ENCODE measurements at places on chromosomes 5 and 9.

DNA sequence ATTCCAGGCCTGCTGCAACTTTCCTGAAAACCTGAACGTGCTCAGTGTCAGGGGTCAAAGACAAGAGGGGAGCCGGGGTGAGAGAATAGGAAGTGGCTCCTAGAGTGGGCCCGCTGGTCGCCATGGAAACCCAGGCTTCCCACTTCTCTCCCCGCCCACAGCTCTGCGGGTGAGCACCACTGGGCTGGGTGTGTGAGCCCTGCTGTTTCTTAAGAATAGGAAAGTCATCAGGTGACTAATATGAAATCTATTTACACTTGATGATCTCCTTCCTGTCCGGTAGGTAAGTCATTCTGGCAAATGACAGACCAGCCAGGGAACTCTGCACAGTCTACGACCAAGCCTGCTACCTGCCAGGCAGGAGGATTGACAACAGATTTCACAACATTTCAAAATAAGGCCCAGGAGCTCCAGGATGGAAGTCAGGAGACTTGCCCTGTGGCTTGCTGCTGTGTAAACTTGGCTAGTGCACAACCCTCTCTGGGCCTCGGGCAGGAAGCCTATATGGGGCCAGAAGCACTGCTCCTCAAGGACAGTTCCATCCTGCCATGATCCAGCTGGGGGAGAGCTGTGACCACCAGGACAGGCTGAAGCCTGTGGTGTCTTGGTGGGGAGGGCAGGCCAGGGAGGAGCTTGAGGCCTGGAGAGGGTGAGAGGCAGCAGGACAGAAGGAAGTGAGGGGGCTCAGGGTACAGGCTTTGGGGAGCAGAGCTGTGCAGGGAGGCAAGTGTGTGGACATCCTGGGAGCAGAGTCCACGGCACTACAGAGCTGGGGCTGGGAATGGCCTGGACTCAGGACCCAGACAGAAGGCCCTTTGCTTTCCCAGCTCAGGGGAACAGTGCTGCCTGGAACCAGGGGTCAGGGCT, 60.6 kb downstream of the SHB start:
- no peak for DNase-seq

- no peak for DNase-seq
Observed at GRCh38 chr5:133816791-133817190, 151.6 kb downstream of the C5orf15 start.

- no peak for DNase-seq
Observed at GRCh38 chr9:98449871-98450270, 194.4 kb upstream of the TBC1D2 start.

DNA sequence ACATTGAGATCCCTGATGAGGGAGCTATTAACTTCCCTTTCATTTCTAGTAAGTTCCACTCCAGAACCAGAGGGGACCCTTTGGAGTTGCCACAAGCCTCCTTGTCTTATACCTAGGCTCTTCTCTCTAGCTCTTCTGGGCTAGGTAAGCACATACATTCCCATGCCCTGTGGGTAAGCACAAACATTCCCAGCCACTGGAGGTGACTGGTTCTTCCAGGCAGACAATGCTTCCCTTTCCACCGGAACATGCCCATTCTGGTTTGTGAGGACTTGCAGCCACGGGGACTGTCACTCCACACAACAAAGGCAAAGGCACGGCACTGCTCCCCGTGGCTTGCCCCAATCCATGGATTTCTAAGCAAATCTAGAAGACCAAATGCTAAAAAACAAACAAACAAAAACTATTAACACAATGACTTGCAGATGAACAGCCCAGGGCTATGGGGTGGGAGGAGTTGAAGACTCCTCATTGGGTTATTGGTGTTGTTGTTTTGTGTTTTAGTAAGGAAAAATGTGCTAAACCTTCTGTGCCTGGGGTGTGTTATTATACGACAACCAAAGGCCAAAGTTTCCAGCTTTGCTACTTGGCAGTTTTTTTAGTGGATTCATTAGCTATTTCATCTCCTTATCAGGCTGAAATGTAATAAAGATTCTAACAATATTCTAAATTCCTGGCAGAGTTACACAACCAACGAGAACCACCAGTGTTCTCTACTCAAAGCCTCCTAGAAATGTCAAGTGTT, 276.2 kb downstream of the SYK start:
- DNase-seq: no peak

DNA sequence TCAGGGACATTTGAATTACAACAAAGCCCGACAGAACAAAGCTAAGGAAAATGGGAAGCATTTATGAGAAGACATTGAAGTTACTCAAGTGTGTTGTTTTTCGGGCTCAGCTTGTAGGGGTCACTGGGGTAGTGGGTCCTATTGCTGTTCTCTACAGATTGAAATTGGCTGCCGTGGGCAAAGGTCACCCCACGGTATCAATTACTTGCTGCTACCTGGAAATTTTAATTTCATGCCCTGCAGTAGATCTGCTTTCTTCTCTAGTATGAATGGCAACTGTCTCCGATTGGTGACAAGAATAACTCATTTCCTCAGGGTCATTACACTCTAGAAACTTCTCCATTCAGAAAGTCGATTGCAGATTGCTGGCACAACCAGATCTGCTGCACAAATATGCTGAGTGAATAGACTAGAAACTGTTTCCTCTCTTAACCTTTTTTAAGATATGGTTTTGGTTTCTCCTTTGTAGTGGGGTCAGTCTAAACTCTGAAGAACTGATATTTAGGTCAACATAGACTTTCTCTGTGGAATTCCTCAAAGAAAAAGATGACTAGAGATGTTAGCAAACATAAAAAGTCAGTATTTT, 454.1 kb downstream of the ARHGEF28 start:
- DNase-seq: no peak

- no peak for DNase-seq
Observed at GRCh38 chr9:10014889-10015288, 597.9 kb downstream of the PTPRD start.

DNA sequence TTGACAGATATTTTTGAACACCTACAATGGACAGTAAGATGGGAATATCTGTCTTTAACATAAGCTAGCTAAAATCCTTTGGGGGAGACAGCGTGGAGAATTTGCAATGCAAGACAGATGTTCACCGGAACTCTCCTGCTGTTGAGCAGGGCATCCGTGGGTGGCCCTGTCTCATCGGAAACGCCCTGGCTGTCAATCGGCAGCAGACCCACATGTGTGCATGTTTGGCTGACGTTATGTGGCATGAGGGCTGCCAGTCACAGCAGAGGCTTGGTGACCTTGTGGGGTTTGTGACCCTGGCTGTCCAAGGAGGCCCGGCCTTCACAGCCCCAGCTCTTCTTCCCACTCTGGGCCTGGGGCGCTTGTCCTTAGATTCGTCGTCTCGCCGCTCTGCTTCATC, 129.7 kb upstream of the OTULINL start:
- no peak for DNase-seq

DNA sequence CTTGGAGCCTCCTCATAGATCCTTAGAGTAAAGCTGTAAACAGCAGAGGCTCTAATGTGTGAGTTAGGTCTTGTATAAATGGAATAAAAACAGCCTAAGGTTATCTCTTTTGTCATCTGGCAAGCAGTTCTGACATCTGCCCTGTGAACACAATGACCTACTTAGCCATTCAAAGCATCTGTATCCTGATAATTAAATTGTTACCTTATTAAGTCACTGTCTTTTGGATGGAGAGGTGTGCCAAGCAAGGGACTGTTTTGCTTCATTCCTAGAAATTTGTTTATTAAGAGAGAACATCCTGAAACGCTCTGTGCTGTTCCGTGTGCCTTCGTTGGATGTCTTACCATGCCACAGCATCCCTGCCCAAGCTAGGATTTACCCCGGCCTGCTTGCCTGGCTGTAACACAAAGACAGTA, 1.5 kb downstream of the LSM11 start:
- no peak for DNase-seq

- peak; percentile 3 for DNase-seq
Observed at GRCh38 chr9:15578714-15579113, 25.9 kb downstream of the CCDC171 start.

All from AG09319 (cell line).